Globus pallidus (tissue), 1 donor: ENCODE measurements at places on chromosomes 7 and 10.

DNA sequence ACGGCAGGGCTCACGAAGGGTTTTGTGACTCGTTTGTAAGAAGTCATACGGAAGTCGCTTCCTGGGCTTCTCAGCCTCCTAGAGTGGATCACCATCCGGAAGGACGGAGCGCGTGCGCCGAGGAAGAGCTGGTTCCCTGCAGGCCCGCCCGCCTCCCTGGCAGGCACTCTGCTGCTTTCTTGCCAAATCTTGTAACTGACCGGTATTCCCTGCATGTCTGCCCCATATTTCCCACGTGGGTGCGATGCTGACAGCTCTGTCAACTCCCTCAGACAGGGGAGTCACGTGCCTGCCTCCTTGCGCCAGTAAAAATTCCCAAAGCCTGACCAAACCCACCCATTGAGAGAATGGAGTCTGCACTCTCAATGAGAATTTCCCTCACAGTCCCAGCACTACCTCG, 12.7 kb downstream of the SHH start:
- DNase-seq: no peak

DNA sequence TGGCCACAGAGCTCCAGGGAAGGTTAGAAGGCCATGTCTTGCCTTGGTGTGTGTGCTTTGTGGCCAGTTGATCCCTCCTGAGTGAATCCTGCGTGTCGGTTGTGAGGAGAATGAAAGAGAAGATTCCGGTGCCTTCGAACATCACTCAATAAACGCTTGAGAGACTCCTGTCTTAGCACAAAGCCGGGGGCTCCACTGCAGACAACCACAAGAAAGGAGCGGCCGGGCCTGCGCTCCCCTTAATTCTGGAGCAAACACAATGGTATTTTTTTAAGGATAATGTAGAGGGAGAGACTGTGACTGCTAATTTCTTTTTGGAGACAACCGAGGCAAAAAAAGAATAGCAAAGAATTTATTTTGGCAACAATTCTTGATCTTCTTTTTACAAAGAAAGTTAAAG, 286.8 kb upstream of the SHH start:
- no peak for DNase-seq

DNA sequence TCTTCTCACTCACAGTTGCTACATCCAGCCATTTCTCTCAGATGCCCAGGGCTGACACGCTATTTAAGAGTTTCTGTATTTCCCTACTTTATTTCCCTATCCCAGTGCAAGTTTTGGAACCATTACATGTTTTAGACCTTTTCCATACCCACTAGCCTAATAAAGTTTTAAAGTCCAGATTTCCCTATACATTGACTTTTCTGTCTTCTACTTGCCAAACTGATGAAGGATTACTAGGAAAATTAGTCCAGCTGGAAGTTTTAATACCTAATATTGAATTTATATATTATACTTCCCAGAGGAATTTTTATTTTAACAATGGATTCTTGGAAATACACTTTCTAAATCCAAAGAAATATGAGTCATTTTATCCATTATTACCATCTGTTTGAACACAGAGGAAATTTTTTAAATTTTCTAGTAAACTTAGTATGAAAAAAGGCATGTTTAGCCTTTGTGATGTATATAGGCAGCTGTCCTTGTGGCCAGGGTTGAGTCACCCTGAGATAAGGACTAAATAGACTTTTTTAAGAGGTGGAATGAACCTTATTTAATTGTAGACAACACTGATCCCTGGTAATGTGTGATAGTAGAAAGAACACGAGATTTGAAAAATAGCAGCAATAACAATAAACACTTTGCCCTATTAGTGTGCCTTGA, 205.0 kb downstream of the TFEC start:
- no peak for DNase-seq

GRCh38 chr7:66123175-66123528, 8.5 kb downstream of the CRCP start:
- DNase-seq: no peak

DNA sequence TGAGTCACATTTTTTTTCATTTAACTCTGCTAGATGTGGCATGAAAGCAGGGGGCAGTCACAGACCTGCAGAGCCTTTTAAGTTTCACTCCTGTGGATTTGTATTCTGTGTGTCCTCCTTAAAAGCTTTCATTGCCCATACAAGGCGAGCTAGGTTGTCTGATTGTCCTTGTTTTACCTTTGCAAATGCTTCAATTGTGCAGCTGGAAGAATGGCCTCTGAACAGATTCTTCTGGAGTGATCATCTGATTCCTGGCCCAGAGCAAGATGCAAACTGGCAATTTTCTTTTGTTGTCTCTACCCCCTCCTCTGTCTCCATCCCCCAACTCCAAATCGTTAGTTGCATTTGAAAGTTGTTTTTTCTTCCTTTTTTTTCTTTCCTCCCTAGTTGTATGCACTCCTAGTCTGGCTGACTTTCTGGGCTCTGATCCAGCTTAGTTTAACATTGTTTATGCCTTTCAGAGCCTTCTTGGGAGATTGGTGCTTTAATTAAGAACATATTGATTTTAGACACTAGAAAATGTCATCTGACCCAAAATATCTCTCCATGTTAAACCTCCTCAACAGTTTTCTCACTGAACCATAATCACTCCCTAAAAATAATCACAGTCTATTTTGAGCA, 150.2 kb downstream of the REEP3 start:
- peak; percentile 24 for DNase-seq

DNA sequence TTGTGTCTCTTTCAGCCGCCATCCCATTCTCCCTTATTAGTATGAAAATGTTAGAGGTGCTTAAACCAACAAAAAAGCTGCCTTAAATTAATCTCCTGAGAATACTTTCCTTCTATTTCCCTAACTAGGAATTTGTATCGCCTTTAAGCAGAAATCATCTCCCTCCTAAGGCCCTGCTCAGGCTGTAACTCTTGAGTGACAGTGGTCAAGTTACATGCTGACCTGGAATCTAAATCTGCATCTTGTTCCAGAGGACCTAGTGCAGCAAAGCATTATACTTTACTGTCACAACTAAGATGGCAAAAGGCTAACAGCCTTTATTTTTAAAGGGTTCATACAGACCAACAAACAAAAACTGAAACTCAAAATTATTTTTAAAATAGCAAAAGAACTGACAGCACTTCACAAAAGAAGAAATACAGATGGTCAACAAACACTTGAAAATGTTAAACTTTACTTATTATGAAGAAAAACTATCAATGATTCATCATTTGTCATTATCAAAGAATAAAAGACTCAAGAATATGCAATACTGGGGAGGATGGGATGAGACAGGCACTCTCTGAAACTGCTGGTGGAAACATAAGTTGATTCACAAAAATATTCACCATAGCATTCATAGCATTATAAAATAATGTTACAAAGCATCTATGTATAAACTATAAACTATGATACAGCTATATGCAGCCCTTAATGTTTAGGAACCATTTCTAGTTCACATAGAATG, 11.0 kb downstream of the CYREN start:
- DNase-seq: no peak

- no peak for DNase-seq
Measured at GRCh38 chr7:158825628-158826289, 3.5 kb downstream of the ESYT2 start.

DNA sequence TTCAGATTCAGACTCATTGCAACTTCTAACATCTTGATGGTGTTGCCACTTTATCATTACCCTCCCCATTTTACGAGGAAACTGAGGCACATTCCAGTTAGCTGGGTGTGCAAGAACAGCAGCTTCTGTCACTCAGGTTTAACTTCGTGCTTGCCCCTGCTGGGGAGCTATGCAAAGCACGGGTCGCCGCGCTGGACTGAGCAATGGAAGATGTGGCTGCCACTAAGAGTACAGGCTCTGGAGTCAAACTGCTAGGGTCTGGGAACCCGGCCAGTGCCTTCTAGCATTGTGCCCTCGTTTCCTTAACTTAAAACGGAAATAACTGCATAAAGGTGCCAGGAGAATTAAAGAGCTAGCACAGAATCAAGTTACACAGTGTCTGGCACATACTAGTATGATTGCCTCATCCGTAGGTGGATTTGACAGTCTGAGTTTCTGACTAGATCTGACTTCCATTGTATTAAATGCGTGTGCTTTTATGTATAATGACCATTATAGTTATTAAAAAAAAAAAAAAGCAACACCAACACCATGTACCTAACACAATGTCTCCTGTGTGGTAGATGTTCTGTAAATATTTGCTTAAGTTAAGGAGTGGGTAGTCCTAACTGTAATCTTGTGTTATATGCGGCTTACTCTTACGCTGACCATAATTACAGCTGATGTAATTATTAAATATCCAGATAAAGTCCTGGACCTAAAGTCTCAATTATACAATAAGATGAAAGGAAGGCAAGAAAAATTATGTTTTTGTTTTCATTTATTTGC, 842 bp downstream of the ZNF22 start:
- DNase-seq: no peak

DNA sequence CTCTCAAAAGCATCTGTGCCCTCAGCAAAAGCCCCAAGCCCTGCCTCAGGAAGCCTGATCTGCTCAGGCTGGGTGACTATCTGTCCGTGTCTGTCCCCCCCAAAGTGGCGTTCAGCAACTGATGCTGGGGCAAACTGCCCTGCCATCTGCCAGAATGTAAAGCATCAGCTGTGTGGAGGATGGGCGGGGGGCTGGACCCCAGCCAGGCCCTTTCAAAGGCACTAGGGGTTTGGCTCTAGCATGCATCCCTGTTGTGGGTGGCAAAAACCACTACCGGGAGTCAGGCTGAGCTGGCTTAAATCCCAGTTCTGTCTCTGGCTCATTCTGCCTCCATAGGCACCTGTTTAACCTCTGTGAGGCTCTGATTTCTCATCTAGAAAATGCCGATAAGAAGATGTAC, 35.5 kb downstream of the GPRIN2 start:
- no peak for DNase-seq

- no peak for DNase-seq
Measured at GRCh38 chr7:123230603-123231002, 30.8 kb upstream of the SLC13A1 start.

DNA sequence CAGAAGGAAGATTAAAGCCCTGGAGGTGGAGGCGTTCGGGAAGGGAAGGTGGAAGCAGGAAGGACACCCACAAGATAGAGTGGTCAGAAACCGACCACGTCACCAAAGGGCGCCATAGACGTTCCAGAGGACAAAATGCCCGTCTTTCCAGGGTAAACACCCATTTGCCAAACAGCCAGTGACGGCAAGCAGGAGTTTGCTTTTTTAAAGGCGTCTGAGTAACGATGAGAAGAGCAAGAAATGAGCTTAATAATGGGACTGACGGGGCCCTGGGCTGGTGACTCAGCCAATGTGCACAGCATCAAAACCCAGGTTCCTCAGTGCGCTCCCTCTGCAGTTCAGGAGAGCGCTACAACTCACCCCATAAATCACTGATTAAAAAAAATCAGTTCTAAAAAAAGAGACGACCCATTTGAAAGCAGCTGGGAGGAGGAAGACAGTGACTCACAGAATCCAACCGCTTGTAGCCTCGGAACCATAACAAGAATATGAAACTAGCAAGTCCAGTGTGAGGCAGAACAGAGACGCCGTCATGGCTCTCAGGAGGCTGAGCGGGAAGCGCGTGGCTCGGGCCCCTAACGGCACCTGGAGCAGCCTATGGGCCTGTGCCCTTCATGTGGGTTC, 5.9 kb downstream of the DIP2C start:
- DNase-seq: no peak

DNA sequence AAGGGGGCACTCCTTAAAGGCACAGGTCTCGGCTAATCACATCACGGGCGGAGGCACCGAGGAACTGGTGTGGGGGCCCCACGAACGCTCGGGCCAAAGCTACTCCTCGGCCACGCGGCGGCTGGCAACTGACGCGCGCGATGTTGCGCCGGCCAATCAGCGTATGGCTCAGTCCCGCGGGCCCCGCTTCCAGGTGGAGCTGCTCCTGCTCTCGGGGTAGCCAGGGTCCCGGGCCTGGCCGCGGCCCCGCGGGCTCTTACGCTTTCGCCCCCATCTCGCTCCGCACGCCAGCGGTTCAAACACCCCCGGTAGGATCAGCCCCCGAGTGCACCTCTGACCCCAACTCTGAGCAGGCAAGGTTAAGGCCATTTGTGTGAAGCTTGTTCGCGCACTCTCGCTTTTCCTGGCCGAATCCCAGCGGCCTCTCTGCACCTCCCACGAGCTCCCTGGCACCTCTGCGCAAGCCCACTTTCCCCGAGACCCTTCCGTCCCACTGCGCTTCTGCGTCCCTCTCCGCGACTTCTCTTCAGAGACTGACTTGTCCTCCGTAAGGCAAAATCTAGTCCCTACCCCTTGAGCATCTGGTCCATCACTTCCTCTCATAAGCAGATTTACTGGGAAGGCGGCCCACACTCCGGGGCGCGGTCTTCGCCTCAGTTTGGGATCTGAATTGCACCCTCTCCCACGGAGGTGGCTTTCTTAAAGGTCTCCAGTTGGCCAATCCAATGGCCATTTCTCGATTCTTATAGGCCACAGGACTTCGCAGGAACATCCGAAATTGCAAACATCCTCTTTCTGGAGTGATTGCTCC, 200.9 kb upstream of the TBX20 start:
- no peak for DNase-seq

DNA sequence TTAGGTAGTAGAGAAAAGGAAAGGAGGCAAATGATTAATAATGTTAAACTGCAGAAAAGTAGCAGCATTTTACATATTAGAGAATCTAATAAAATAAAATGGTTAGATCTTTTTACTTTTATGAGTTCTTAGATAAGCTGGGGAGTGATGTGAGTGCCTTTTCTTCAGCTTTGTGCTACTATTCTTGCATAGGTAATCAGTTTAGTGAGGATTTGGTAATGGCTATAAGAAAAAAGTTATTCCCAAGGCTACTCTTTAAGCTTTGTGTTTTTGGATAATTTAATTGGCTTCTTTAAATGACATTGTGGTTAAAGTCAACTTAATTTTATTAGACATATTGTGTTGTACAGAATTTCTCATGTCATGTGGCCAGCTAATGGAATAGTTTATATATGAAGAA, 3.7 kb downstream of the KCND2 start:
- no peak for DNase-seq

- no peak for DNase-seq
Measured at GRCh38 chr10:86506499-86506898, 15.1 kb downstream of the WAPL start.

DNA sequence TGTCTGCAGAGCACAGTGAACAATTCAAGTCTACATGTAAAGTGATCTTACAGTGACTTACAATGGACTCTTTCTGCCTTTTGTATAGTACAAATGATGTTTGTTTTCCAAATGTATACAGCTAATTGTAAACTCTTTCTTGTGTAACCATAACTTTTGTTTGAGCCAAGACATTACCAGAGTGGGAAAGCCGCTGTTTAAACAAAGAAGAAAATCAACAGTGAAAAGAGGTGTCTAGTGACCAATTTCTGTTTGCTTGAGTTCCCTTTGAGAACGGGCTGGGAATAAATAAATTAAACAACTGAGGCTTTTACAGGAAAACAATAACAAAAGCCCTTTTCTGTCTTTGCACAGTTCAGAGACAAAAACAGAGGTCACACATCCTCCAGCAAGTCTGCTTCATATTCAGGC, 1163.4 kb downstream of the CNTNAP2 start:
- DNase-seq: peak; percentile 93

GRCh38 chr10:4541292-4541691, 284.7 kb upstream of the AKR1E2 start:
- DNase-seq: no peak

DNA sequence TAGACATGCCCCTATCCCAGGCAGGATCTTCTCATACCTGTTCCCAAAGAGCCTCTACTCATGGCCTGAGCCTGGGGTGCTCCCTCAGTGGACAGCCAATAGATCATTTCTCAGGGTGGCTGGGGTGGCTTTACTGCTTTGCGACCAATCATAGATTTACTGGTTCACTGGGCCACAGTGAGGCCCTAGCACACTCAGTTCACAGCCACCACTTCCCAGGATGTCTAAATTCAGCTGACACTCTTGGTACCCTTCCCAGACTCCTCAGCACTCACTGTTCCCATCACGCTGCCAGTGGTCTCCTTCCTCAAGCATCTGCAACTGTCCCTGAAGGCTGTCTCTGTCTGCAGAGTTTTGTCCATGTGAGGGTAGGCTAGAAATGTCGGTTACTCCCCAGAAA, 50.6 kb downstream of the ARHGAP22 start:
- DNase-seq: no peak
